ENCODE measurements at places on chromosomes 12 and 14. TPM values are rescaled to one million over a fixed set of nuclear protein-coding genes. Genes with fewer than 3 reads are reported as not detected.
A peak's percentile ranks its signal among the peaks of the same experiment; 100 is the strongest.

- DNase-seq, result no peak
Measured at GRCh38 chr14:44742202-44742601, 219.5 kb downstream of the KLHL28 start.

DNA sequence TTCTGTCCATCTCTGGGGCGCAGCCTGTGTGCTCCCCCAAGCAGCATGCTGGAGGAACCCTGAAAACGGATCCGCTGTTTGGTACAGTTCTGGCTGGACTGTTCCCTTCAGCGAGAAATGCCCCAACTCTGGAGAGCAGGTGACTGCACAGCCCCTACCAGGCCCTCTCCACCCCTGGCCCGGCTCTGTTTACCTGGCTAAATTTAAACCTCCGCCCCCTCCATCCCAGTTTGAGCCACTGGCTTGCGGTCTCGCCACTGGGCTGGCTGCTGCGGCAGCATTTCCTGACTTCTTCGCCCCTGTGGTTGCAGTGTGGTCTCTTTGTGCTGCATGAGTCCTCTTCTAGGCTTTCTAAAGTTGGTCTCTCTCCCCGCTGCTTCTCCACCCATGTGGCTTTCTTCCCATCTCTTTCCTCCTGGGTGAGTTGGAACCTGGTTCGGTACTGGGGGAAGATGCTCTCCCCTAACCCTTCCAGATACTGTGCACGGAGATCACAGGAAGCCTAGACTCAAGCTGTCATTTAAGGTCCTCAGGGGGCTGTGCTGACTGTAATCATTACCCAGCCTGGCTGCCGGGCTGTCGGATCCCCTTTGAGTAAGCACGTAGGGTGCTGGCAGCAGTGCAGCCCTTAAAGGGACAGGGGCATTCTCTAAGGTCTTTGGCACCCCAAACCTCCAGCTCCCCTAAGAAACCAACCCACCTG is 60.6 kb downstream of the FBXL14 start:
- DNase-seq, result no peak

- peak; percentile 83 for DNase-seq
Measured at GRCh38 chr14:30558675-30559555, at the start of gene G2E3. TSS of gene G2E3 (plus strand) at chr14:30559158. CDS start at chr14:30581080, 21,922 bp downstream.

- DNase-seq, result no peak
Measured at GRCh38 chr14:52735921-52736489, 6.0 kb downstream of the STYX start.

DNA sequence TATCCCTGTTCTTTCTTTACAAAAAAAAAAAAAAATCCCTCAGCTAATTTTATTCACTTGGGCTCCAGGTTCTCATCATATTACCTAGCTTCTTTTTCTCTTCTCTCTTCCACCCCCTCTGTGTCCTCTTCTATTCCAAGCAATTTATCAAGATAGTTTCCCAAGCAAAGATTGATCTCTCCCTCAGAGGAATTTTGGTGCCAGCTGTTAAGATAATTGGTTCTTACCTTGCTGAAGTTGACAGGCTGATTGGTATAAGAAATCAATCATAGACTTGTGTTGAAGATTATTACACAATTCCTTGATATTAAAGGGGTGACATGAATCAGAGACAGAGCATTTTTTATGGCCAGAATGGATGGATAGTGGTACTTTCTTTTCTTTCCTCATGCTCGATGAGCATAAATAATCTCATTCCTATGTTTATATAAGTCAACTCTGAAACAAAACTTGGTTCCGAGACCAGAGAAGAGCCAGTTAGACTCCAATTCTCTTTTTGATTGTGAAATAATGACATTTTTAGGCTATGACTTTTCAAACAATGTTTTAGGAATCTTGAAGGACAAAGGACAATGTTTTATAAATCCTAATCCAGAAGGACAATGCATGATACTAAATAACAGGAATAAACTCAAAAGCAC is 264.1 kb upstream of the PRKD1 start:
- DNase-seq, result no peak

- DNase-seq, result no peak
Measured at GRCh38 chr12:57236201-57236924, 6.9 kb downstream of the SHMT2 start.

- no peak for DNase-seq
Measured at GRCh38 chr12:2092890-2093289, 40.1 kb downstream of the CACNA1C start.

- no peak for DNase-seq
Measured at GRCh38 chr14:34957771-34958286, 25.0 kb upstream of the SRP54 start.

GRCh38 chr12:113131556-113131955 is 4.0 kb downstream of the RASAL1 start:
- DNase-seq, result no peak

DNA sequence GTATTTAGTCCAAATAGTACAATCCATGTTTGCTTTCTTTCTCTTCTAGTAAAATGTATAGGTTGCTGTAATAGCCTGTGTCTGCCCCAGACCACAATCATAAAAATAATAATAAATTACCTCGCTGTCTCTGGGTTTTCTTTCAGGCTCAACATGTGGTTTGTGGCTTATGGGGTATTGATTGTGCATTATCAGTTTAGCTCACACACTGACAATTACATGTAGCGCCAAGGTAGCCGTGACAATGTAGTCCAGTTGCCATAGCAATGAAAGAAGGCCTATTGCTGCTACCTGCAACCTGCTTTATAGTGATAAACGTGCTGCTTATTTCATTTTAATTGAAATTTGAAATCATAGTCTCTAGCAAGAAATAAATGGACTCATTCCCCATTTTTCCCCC is 1009.8 kb downstream of the NRXN3 start:
- no peak for DNase-seq

- no peak for DNase-seq
Measured at GRCh38 chr12:109356577-109356976, 8.9 kb downstream of the MYO1H start.

DNA sequence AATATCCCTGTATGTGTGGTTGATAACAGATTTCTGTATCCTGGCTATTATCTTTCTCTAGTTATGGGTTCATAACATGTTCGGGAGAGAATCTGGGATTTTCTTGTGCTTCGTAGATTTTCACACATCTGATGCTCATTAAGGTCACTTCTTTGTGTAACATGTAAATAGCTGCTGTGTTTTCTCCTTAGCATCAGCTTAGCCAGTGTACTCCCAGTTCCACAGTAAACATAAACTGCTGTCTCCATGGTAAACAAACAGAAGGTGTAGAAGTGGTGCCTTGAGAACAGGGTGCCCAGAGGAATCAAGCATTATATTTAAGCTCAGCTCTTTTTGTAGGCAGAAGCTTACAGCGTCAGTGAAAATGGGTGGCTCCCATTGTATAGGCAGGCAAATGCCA is 88.0 kb downstream of the ANO6 start:
- DNase-seq, result no peak

GRCh38 chr14:55625481-55625880 is 45.5 kb downstream of the KTN1 start:
- DNase-seq, result no peak

DNA sequence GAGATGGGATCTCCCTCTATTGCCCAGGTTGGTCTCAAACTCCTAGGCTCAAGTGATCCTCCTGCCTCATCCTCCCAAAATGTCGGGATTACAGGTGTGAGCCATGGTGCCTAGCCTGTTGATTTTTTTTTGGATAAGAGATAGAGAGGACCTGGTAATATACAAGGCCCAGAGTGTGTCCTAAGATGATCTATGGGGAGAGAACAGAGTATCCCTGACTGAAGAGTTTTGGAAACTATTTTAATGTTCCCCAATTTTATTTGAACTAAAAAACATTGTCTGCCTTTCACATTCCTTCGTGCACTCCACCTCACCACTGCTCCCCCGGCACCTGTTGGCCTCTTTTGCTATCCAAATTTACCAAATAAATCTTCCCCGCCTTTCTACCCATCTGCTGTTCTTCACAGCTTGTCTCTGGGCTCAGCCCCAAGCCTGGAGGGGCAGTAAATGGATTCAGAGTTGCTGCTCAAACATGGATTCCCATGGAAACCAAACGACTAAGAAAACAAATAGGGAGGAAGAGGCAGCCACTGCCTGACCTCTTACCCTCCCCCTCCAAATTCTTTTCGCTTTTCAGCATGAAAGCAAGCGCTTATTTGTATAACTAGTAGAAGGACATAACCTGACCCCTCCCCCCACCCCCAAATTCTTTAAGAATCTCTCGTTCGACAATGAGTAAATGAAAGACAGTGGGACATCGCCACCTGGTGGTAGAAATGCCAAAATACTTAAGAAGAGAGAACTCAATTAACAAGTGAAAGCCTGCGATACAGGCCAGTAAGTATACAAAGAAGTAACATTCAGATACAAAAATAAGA is 22.6 kb downstream of the OR10G3 start:
- peak; percentile 92 for DNase-seq

DNA sequence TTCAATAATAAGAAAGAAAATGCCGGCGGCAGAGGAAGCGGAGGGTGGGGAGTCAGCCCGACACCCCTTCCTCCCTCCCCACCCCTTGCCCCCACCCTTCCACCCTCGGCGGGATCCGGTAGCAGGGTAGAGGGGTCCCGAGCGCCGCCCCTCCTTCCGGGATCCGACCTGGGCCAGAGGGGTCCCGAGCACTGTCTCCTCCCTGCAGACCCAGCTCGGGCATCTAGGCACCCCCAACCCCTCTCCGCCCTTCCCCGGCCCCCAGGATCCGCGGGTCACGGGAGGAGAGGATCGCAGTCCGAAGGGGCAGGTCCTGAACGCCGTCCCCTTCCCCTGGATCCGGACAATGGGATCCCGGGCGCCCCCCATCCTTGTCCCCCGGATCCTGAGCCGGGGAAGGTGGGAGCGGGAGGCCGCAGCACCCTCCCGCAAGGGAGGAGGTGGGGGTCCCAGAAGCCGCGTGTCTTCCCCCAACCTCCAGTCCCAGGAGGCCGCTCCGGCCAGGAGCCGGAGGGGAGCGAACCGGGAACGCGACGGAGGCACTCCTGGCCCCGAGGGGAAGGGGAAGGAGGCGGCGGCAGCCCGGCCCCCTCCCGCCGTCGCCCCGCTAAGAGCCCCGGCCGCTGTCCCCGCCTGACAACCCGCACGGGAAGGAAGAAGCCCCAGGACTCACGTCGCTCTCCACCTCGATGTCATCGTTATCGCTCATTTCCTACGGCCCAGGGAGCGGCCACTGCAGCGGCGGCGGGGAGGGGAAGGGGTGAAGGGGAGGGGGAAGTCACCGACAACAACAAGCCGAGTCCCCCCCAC is 481 bp downstream of the MAX start:
- DNase-seq, result no peak

DNA sequence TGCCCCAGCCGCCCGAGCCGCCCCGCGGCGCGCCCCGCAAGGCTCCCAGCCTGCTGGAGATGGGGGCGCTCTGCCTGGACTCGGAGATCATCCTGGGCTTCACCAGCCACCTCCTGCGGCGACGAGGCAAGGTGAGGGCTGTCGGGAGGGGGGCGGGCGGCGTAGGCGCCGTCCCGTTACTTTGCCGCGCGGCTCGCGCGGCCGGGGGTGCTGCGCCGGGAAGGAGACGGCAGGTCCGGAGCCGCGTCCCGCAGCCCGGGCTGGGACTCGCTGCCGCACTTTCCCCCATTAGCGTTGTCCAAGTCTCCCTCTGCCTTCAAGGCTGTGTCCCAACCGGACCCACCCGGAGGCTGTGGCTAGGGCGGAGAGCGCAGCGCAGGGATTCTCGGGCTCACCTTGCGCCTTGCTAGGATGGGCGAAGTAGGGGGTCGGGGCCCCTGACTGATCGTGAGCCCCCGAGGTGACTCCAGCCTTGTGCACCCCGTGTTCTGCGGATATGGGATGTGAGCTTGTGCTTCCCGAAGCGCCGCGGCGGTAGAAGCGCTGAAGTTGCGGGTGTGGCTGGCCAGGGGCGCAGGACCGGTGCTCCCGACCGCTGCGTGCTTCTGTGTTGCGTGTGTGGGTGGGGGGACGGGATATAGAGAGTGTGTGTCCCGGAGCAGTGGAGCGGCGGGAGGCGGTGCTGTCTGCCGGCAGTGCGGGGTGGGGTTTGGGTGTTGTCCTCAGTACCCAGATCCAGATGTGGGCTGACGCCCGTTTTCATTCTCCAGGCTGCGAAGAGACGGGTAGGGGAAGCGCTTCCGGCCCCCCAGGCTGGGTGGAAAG is 1.7 kb upstream of the KIF26A start:
- no peak for DNase-seq

DNA sequence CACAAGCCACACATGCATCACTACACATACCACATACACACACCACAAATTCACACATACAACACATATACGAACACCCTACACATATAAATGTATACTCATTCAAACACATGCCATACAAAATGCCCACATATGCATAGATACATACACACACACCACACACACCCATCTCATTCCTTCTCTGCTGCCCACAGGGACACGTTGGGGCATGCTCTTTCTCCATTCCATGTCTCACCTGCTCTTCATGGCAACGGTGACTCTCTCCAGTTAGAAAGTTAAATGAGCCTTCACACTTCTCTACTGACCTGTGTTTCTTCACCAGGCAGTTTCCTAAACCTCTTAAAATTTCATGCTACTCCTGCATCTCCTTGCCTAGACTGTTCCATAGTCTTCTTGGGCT is 1194.8 kb downstream of the BCL11B start:
- peak; percentile 31 for DNase-seq

GRCh38 chr14:68476212-68477109 is 316.4 kb downstream of the ZFP36L1 start:
- DNase-seq, result no peak

DNA sequence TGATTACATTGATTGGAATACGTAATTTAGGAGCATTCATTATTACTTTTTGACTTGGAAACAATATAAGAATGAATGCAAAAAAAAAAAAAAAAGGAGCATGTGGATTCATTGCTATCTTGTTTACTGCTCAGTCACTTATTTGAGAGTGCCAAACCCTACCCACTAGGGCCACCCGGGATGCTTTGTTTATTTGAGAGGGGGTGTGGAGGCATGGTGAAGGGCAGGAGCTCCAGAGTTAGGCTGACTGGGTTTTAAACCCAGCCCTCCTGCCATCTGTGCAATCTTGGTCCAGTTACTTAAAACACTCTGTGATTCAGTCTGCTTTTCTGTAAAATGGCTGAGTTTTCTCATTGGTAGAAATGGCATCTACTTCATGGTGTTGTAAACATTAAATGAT is 195.2 kb downstream of the RAD51B start:
- no peak for DNase-seq

GRCh38 chr12:105548626-105549025 is 218.1 kb downstream of the C12orf75 start:
- no peak for DNase-seq

- no peak for DNase-seq
Measured at GRCh38 chr14:101073598-101073965, 170.1 kb upstream of the RTL1 start.

- no peak for DNase-seq
Measured at GRCh38 chr12:107429006-107429705, 256.4 kb upstream of the PWP1 start.

DNA sequence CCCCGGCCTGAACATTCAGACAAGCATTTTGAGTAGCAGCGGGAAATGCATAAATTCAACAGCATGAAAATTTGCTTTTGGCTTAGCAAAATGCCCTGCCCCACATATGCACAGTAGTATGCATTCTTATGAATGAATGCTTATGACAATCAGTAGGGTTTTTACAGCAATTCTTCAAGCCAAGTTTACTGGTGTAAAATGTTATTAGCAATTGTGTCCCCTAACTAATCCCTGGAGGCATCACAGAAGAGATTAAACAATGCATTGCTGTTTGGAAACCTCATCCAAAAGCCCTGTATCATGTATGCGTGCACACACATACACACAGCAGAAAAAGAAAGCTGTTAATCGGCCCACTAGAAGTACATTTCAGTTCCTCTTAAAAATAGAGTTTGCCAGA is 406.5 kb downstream of the LRIG3 start:
- DNase-seq, result no peak

NTF3 gene
- total RNA-seq, result 11.3 TPM

DIP2B gene
- total RNA-seq, result 48.6 TPM

ANKS1B gene
- total RNA-seq, result 43.7 TPM

KLRB1 gene
- total RNA-seq, result 2.3 TPM

SLC10A1 gene
- not detected for total RNA-seq

GSG1 gene
- total RNA-seq, result 1.1 TPM

Data from urinary bladder (tissue), 4 donors.